H54 (cell line): ENCODE measurements at places on chromosomes 11 and 22.

- no peak for DNase-seq
These were observed 104.9 kb downstream of the GAB2 start for GRCh38 chr11:78312712-78313111.

DNA sequence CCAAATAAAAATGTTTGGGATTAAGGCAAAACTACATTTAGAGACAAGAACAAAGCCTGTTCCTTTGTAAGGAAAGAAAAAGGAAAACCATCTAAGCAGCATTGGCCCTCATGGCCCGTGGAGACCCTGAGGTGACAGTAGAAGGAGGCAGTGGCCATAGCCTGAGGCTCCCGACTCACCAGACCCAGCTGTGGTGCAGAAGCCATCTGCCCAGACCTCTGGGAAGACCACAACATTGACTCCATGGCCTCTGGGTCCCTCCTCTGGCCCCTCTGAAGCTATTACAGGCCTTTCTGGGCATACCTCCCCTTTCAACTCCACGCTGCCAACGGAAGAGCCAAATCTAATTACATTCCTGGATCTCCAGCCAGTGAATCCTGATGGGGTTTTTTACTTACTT lies 6.4 kb downstream of the PRAME start:
- no peak for DNase-seq

DNA sequence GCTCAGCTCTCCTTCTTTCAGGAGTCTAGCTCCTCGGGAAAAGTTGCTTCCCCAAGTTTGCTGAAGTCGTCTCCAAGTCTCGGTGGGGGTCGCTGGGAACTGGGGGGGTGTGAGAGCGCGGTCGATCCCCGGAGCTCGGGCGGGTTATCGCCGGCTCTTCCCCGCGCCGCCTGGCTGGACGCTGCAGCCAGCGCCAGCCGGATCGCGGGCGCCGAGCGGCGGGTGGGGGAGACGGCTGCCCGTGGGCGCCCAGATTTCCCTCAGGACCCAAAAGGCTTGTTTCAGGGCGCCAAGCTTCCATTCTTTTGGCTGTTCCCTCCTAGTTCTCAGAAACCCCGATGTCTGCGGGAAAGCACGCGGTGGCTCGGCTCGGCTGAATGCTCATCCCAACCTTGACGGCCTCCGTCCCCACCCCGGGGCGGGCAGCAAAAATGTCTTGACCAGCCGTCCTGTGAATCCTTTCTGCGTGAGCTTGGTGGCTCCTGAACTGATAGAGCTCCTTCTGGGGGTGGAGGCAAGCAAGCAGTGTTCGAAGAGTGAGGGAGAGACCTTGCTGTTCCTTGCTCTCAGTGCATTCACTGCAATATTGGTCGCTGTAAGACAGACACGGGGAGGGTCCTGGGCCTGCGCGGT lies 1.7 kb downstream of the ZBTB16 start:
- no peak for DNase-seq

GRCh38 chr11:19953909-19954308 lies 206.4 kb downstream of the DBX1 start:
- DNase-seq, result peak; percentile 54

DNA sequence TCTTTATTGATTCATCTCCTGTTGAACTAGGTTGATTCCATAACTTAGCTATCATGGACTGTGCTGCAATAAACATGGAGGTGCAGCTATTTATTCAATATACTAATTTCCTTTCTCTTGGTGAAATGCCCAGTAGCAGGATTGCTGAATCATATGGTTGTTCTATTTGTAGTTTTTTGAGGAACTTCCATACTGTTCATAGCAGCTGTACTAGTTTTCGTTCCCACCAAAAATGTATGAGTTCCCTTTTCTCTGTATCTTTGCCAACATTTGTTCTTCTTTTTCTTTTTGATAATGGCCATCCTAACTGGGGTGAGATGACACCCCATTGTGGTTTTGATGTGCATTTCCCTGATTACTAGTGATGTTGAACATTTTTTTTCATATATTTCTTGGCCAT lies 87.2 kb upstream of the NAV2 start:
- no peak for DNase-seq

GRCh38 chr22:17830043-17830961 lies 56.0 kb upstream of the BID start:
- DNase-seq, result peak; percentile 80

DNA sequence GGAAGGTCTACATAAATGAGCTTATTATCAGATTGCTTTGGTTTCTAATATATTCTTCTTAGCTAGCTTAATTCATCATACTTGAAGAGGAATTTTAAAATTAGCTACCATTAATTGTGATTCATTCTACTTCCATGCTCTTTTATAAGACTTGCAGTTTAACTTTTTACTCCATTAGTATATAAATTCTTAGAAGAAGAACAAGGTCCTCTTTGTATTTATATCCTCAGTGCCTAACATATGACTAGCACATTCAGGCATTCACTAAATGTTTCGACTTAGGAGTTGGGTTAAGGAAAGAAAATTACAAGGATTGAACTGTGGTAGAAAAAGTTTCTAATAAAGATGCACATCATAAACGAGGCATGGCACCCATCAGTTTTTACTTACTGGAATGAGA lies 1135.5 kb downstream of the JRKL start:
- no peak for DNase-seq

- DNase-seq, result no peak
These were observed 1224.8 kb downstream of the JRKL start for GRCh38 chr11:97614606-97615005.

GRCh38 chr11:65927904-65928397 lies 8.7 kb downstream of the DRAP1 start:
- DNase-seq, result no peak

DNA sequence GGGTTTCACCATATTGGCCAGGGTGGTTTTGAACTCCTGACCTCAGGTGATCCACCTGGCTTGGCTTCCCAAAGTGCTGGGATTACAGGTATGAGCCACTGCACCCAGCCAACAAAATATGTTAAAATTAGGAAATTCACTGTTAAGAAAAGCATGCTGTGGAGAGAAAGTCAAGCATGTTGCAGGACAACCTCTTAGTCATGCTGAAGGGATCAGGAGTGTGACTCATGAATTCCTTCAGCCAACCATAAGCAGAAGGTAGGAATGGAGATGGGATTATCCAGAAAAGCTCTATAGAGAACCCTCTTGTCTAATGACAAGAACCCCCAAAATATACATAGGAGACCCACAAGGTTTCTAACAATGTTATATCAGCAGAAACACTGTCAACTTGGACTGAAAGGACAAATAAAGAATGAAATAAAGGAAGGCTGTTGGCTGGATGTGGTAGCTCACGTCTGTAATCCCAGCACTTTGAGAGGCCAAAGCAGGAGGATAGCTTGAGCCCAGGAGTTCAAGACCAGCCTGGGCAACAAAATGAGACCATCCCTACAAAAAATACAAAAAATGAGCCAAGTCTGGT lies 16.0 kb downstream of the MRTFA start:
- DNase-seq, result peak; percentile 49

GRCh38 chr11:38814670-38815069 lies 2216.6 kb upstream of the RAG2 start:
- DNase-seq, result peak; percentile 30

- DNase-seq, result no peak
These were observed 3.8 kb downstream of the MPEG1 start for GRCh38 chr11:59208956-59209355.

DNA sequence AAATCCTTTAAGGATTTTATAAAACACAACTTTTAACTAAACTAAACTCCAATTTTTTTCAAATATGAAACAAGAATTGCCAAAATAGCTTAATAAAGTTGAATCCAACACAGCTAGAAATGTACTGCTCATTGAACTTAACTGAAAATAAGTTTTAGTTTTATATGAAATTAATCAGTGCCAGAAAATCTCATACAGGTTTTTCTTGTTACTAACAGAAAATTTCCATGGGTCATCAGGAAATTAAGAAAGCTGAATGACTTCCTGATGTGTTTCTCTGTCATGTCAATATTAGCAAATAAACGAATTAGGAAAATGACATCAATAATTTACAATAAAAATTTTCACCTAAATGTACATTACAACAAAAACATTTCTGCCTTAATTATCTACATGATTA lies 3.5 kb downstream of the CCDC73 start:
- DNase-seq, result no peak

GRCh38 chr11:36364551-36365325 lies 68.7 kb downstream of the PRR5L start:
- DNase-seq, result no peak
